ENCODE measurements at places on chromosomes 11 and 22. TPM values are rescaled to one million over a fixed set of nuclear protein-coding genes. Genes with fewer than 3 reads are reported as not detected.
A peak's percentile ranks its signal among the peaks of the same experiment; 100 is the strongest.

Gene MRGPRF
- total RNA-seq, result not detected

Gene TUB
- 0.28 TPM for total RNA-seq

Gene CDKN1C
- 34.8 TPM for total RNA-seq

Gene RBMXL2
- total RNA-seq, result not detected

Gene FOLR1
- not detected for total RNA-seq

Gene SLC22A9
- not detected for total RNA-seq

GRCh38 chr11:84866922-84867321 lies 760.2 kb downstream of the DLG2 start:
- no peak for ATAC-seq
- no peaks in the 10 kb centered on the region for H3K4me1 ChIP-seq
- no peak overlapping the region for H3K27ac ChIP-seq
- H3K4me3 ChIP-seq, result no peak overlapping the region

DNA sequence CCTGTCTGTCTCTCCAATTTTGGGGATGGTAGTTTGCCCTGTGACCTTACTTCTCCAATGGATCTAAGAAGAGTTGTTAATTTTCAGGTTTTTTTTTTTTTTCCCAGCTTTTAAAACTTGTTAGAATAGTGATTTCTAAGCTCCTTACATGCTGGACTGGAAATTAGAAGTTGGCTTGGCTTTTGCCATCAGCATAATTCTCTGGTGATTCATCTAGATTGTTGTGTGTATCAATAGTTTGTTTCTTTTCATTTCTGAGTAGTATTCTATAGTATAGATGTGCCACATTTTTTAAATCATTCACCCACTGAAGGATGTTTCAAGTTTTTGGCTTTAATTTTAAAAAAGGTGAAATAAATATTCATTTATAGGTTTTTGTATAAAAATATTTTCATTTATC lies 51.4 kb downstream of the ADAMTS15 start:
- no peaks in the 10 kb centered on the region for H3K36me3 ChIP-seq
- H3K27me3 ChIP-seq, result peaks cover 19% of the 10 kb centered on the region
- H3K4me1 ChIP-seq, result no peaks in the 10 kb centered on the region
- ATAC-seq, result no peak
- H3K27ac ChIP-seq, result no peak overlapping the region

DNA sequence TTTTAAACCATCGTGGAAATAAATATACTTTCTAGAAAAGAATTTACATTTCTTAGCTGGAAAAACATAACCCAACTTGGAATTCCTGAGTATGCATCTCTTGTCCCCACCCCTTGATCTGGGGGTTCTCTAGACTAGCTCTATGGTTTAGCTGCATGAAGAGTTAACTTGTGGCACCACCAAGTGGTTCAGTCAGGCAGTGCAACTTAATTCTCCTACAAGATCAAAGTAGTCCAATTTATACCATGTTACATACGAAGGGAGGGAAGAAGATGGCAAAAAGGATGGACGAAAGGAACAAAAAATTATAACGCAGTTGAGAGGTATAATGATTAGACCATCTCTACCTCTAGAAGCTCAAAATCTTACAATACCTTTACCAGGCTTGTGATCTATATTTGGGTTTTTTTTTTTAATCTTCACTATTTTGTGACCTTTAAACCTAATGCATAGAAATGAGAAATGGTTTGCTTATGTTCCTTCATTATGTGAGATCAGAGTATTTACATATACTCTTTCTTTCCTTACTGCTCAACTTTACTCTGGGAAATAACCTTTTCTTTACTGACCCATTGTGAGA lies 28.5 kb upstream of the ALKBH3 start:
- H3K4me3 ChIP-seq, result no peak overlapping the region
- H3K4me1 ChIP-seq, result no peaks in the 10 kb centered on the region
- peak; percentile 73 for ATAC-seq
- H3K36me3 ChIP-seq, result peaks cover 15% of the 10 kb centered on the region
- H3K27me3 ChIP-seq, result no peaks in the 10 kb centered on the region

DNA sequence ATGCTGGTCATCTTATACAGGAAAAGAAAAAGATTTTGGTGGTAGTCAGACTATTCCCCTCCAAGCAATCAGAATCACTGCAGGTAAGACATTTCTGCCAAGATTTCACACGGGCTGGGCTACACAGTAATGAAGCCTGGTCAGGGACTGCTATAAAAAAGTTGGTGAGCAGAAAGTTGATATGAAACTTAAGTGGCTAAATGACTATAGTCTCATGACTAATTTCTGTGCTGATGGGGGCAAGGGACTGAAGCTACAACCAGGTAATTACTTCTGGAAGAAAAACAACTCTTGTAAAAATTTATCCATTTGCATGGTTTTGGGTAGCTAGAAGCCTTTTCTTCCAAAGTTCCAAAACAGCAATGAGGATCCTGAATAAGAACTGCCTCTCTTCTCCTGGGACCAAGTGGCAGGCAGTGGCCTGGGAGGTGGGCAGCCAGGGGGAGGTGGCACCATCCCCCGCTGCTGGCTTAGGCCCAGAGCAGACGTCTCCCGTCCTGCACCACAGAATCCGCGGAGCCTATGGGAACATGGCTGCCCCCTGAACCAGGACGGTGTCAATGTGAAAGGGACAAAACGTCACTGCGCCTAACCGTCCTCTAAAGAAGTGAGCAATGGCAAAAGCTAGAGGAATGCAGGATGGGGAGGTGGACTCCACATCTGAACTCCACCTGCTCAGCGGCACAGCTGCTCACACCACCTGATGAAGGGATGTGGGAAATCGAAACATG lies 122.6 kb upstream of the LMO1 start:
- H3K36me3 ChIP-seq, result no peaks in the 10 kb centered on the region
- H3K27ac ChIP-seq, result no peak overlapping the region
- ATAC-seq, result no peak
- H3K27me3 ChIP-seq, result peaks cover 13% of the 10 kb centered on the region
- H3K4me1 ChIP-seq, result peaks cover 4% of the 10 kb centered on the region

- peak within 1 kb of the TSS; percentile 25 for H3K27ac ChIP-seq
- ATAC-seq, result no peak
- H3K36me3 ChIP-seq, result no peaks in the 10 kb centered on the region
- H3K27me3 ChIP-seq, result peaks cover 6% of the 10 kb centered on the region
- H3K4me3 ChIP-seq, result no peak within 1 kb of the TSS
Measured at GRCh38 chr22:41969110-41969646, at the start of gene SEPTIN3. SEPTIN3 (plus strand) TSS chr22:41969443; CDS start chr22:41971493, 2,050 bp downstream.

DNA sequence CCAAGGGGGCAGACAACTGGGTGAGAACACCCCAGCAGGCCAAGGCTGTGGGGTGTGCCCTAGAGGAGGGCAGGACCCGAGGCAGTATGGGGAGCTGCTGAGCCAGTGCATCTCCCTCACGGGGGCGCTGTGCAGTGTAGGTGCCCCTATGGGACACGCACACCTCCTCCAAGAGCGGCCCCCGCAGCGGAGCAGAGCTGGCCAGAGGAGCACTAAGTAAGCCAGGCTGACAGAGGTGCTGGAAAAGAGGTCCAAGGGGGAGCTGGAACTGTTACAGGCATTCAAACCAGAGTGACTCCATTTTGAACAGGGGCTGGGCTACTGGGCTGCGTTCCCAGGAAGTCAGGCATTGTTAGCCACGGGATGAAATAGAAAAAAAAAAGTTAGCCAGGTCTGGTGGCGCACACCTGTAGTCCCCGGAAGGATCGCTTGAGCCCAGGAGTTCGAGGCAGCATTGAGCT lies 41.8 kb downstream of the TST start:
- ATAC-seq, result peak; percentile 92
- H3K36me3 ChIP-seq, result no peaks in the 10 kb centered on the region
- H3K4me1 ChIP-seq, result peaks cover 3% of the 10 kb centered on the region
- peak overlapping the region; percentile 92 for H3K27ac ChIP-seq
- H3K4me3 ChIP-seq, result peak overlapping the region; percentile 89

DNA sequence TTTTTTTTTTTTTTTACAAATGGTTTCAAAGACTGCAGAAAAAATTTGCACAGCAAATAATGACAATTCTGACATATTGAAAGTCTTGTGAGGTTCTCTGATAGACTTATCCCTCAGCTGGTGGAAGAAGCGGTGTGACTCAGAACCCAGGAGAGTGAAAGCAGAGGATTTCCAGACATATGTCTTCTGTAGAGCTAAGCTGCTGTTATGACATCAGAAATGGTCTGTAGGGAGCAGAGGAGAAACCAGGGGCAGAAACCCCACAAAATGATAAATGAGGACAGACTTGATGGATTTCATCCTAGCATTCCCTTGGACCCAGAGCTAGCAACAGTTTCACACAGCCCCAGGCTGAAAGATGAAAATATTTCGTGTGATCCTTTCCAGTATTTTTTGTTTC lies 582.6 kb downstream of the METTL15 start:
- no peaks in the 10 kb centered on the region for H3K27me3 ChIP-seq
- no peak overlapping the region for H3K4me3 ChIP-seq
- H3K27ac ChIP-seq, result no peak overlapping the region
- no peaks in the 10 kb centered on the region for H3K36me3 ChIP-seq
- ATAC-seq, result no peak
- no peaks in the 10 kb centered on the region for H3K4me1 ChIP-seq

DNA sequence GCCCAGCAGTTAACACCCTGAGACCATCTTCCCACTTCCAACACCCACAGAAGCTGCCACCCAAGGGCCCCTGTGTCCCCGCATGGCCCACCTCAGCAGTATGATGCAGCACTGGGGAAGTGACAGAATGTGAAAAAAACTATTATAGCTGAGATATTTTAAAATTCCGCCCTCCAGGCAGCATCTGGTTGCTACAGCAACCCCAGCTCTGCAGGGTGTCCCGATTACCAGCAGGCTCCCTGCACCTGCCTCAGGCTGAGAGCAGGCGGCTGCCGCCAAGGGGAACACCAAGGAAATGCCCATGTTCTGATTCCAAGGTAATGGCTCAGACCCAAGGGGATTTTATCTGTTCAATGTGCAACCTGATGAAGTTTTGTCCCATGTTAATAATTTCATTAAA lies 10.5 kb upstream of the TMEM121B start:
- H3K36me3 ChIP-seq, result peaks cover 15% of the 10 kb centered on the region
- H3K27me3 ChIP-seq, result no peaks in the 10 kb centered on the region
- no peak for ATAC-seq

- peaks cover 10% of the 10 kb centered on the region for H3K4me1 ChIP-seq
- no peaks in the 10 kb centered on the region for H3K27me3 ChIP-seq
- H3K27ac ChIP-seq, result no peak overlapping the region
Measured at GRCh38 chr11:66665369-66665768, 12.3 kb downstream of the RBM4B start.

GRCh38 chr11:93766504-93766903 lies 17.6 kb upstream of the MED17 start:
- no peak for ATAC-seq
- no peaks in the 10 kb centered on the region for H3K27me3 ChIP-seq
- no peak overlapping the region for H3K4me3 ChIP-seq
- H3K36me3 ChIP-seq, result peaks cover 42% of the 10 kb centered on the region

DNA sequence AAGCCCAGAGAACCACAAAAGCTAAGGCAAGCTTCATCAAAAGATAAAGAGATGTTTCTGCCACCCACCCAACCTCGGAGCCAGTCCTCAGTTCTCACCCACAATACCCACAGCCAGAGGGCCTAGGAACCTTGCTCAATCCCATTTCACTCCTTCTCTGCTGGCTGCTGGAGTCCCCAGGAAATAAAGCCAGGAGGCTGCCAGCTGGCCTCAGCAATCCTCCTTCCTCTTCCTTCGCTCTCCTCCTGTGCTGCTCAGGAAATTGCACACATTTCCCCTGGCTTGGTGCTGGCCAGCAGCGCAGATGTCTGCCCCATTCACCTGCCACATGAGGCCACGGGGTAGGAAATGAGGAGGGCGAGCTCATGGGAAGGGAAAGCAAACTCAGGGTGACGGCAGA lies 91.8 kb upstream of the LDLRAD3 start:
- H3K27me3 ChIP-seq, result peaks cover 7% of the 10 kb centered on the region
- no peaks in the 10 kb centered on the region for H3K4me1 ChIP-seq
- no peak overlapping the region for H3K27ac ChIP-seq
- H3K4me3 ChIP-seq, result no peak overlapping the region

DNA sequence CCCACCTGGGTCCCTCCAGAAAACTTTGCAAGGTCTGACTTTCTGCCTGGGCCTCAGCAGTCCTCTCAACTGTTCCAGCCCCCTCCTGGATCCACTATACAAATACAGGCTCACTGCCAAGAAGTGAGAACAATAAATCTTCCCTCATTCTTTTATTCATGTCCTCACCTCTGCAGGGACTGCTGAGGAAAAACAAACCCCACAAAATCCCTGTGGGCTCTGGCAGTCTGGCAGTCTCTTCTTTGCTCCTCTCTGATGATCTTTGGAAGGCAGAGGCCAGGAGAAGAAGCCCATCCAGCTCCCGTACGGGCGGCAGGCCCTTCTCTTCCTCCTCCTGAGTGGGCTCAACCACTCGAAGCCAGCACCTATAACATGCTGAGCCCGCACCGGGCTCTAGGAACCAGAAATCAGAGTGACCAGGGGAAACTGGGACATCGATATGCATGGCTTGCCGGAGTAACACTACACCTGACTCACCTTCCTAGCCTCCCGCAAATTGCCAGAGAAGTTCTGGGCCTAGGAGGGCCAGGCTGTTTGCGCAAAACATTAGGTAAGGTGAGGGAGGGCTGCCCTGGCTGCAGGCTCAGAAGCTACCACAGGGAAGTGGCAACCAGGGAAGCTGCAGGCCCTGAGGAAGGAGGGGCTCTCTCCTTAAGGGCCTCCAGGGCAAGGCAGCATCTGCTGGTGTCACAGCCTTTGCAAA lies 24.2 kb downstream of the TMPRSS5 start:
- H3K27me3 ChIP-seq, result peaks cover 10% of the 10 kb centered on the region
- H3K4me3 ChIP-seq, result no peak overlapping the region
- H3K27ac ChIP-seq, result no peak overlapping the region

- peaks cover 15% of the 10 kb centered on the region for H3K27me3 ChIP-seq
- peaks cover 5% of the 10 kb centered on the region for H3K4me1 ChIP-seq
- H3K36me3 ChIP-seq, result no peaks in the 10 kb centered on the region
- ATAC-seq, result no peak
Measured at GRCh38 chr11:69643646-69644045, 2.7 kb downstream of the CCND1 start.

DNA sequence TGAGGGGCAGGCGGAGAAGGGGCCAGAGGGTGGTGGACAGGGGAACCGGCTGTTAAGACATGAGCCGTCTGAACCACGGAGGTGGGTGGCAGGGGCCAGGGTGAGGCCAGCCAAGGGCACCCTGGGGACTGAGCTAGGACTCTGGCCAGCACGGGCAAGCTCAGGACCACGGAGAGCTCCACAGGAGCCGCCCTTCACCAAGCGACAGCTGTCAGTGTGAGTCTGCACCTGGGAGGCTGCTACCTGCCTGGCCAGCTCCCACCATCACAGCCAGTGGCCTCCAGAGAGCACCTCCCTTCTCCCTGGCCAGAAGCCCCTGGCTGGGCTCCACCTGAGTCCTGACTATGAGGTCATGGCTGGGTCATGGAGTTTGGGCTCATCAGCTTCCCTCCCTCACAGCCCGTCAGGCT lies 21.6 kb downstream of the MGAT3 start:
- H3K4me3 ChIP-seq, result no peak overlapping the region
- no peaks in the 10 kb centered on the region for H3K4me1 ChIP-seq
- no peaks in the 10 kb centered on the region for H3K27me3 ChIP-seq
- no peaks in the 10 kb centered on the region for H3K36me3 ChIP-seq

- no peaks in the 10 kb centered on the region for H3K36me3 ChIP-seq
- ATAC-seq, result no peak
- H3K27me3 ChIP-seq, result peaks cover 3% of the 10 kb centered on the region
Measured at GRCh38 chr11:134866981-134867675, 455.1 kb upstream of the B3GAT1 start.
